ENCODE measurements at places on chromosomes 7 and 10. TPM values are rescaled to one million over a fixed set of nuclear protein-coding genes. Genes with fewer than 3 reads are reported as not detected.
A peak's percentile ranks its signal among the peaks of the same experiment; 100 is the strongest.

Gene PLEKHS1
- total RNA-seq: 4.9 TPM

- no peak overlapping the region for H3K4me3 ChIP-seq
- H3K27me3 ChIP-seq: no peaks in the 10 kb centered on the region
- H3K36me3 ChIP-seq: no peaks in the 10 kb centered on the region
- H3K4me1 ChIP-seq: no peaks in the 10 kb centered on the region
- no peak overlapping the region for H3K27ac ChIP-seq
These were observed 108.7 kb downstream of the GFRA1 start for GRCh38 chr10:116164291-116164690.

Gene ZSWIM8
- 49.2 TPM for total RNA-seq

- peaks cover 17% of the 10 kb centered on the region for H3K4me1 ChIP-seq
- H3K4me3 ChIP-seq: peak overlapping the region; percentile 56
- no peaks in the 10 kb centered on the region for H3K36me3 ChIP-seq
- no peak for DNase-seq
- no peaks in the 10 kb centered on the region for H3K27me3 ChIP-seq
These were observed 730.0 kb upstream of the VSTM2A start for GRCh38 chr7:53812135-53812534.

Gene MYPN
- 4.1 TPM for total RNA-seq

DNA sequence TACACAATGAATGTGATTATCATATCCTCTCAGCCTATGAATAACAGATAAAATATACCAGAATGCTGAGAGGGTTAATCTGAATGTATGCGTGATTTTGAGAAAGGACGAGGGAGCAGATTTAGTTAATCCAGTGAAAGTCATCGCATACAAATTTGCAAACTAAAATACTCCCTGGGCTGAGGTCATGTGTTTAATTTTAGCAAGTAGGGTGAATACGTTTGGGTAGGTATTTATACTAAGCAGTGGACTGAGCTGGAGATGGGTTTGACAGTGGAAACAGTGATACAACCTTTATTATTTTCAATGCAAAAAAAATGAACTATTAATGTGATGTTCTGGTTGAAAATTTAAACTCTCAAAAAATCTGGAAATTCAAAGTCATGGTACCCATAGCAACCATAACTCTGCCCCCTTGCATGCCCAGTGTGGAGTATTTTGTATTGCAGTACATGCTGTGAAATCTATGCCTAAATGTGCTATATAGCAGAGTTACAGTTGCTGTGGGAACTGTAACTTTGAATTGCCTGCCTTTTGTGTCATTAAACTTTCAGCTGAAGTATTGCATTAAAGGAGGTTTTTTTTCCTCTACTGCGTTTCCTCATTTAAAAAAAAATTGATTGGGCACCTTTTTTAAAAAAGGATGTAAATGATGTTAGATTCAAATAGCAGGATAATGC lies 9.5 kb upstream of the ARID5B start:
- H3K4me3 ChIP-seq: no peak overlapping the region
- no peak overlapping the region for H3K27ac ChIP-seq
- no peaks in the 10 kb centered on the region for H3K36me3 ChIP-seq

GRCh38 chr10:8350250-8350967 lies 295.9 kb downstream of the GATA3 start:
- peaks cover 14% of the 10 kb centered on the region for H3K4me1 ChIP-seq
- no peaks in the 10 kb centered on the region for H3K36me3 ChIP-seq
- no peak overlapping the region for H3K4me3 ChIP-seq
- H3K27me3 ChIP-seq: no peaks in the 10 kb centered on the region
- no peak for DNase-seq

GRCh38 chr7:151246851-151247580 lies 1.5 kb downstream of the SMARCD3 start:
- no peaks in the 10 kb centered on the region for H3K4me1 ChIP-seq
- H3K4me3 ChIP-seq: no peak overlapping the region
- H3K27me3 ChIP-seq: peaks cover 43% of the 10 kb centered on the region
- DNase-seq: no peak

DNA sequence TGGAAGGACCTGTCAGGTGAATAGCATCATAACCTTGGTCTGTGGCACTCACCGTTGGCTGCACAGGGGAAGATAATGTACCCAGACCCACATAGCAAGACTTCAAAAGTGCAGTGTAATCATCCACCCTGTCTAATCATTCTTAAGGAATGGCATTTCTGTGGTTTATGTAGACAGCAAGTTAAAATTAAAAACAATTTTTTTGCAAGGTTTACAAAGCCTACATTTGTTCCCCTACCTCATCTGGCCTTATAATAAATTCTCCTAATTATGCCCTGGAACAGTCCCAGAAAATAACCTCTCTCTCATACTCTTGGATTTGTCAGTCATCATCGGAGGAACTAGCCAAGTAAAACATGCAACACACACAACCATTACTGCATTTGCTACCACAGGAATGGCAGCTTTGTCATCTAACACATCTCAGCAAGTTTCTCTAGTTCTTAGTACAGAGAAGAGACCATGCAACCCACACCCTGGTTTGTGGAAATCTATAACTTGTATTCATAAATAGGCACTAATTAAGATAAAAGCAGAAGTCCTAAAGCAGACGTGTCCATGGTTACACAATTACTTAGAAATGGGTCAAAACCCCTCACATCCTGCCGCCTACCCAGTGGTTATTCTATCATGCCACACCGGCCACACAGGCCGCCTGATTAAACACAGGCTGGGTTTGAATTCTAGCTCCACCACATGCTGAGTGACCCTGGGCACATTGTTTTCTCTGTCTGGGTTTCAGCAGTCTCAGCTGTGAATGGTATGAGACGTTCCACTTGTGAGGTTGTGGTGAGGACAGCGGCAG lies 19.1 kb downstream of the ABLIM1 start:
- no peaks in the 10 kb centered on the region for H3K36me3 ChIP-seq
- no peak for DNase-seq
- peaks cover 30% of the 10 kb centered on the region for H3K4me1 ChIP-seq
- no peak overlapping the region for H3K4me3 ChIP-seq
- no peak overlapping the region for H3K27ac ChIP-seq

DNA sequence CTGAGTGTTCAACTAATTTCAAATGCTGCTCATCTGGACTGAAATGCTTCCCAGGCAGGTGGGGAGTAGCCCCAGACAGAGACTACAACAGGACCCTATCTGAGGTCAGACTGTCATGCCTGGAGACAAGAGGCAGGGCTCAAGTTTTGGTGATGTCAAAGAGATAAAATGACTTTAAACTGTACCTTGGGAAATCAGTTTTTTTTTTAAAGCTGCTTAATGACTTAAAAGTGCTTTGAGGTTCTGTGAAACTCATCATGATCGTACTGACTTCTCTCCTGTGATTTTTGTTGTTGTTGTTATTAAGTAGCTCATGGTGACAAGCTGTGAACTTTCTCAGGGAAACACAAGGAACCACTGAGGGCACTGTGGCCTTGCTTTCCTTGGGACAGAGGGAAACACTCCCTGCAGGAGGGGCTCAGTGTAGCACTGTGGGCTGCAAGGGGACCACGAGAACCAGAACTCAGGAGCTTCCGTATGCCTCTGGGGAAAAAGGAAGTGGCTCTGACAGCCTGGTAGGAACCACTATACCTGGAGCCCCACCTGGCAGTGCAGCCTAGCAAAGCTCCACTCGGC lies 9.5 kb downstream of the HIPK2 start:
- H3K4me3 ChIP-seq: no peak overlapping the region
- peaks cover 40% of the 10 kb centered on the region for H3K4me1 ChIP-seq
- no peak for DNase-seq
- no peak overlapping the region for H3K27ac ChIP-seq
- no peaks in the 10 kb centered on the region for H3K36me3 ChIP-seq
- no peaks in the 10 kb centered on the region for H3K27me3 ChIP-seq

DNA sequence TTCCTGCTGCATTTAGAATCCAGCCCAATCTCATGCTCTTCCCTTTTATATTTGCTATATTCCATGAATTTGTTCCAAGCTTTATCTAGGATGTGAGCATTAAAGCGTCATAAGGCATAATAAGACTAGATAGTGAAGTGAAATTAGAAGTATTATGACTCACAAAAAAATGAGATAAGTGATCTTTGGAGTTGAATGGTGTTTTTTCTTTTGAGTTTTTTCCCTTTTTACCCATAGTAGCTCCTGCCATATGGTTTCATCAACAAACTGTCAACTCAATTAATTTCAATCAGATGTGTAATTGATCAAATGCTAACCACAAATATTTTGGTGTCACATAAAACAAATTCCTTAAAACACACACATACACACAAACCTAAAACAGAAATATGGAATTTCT lies 17.0 kb downstream of the KLHDC10 start:
- H3K4me3 ChIP-seq: no peak overlapping the region
- DNase-seq: no peak
- no peak overlapping the region for H3K27ac ChIP-seq
- peaks cover 4% of the 10 kb centered on the region for H3K36me3 ChIP-seq
- H3K4me1 ChIP-seq: no peaks in the 10 kb centered on the region

- H3K4me1 ChIP-seq: peaks cover 18% of the 10 kb centered on the region
- H3K27ac ChIP-seq: peak overlapping the region; percentile 79
- DNase-seq: peak; percentile 74
These were observed 60.9 kb downstream of the SPOCK2 start for GRCh38 chr10:72027498-72027897.

DNA sequence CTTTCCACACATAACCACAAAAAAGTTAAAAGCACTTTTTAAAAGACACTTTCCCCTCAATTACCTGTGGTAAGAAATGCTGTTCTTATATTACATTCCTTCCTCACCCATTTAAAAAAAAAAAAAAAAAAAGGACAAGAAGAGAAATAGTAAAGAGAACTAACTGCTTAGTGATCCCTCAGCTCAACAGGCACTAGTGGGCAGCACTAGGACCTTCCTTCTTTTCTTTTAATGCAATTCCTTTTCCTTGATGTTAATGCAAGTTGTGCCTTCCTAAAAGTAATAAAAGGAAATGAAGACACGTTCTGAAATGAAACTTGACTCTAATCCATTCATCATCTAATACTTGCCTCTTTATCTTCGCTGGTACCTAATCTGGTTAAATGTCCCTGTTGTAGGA lies 189.7 kb downstream of the TCF7L2 start:
- H3K27ac ChIP-seq: no peak overlapping the region
- no peak for DNase-seq
- H3K4me3 ChIP-seq: no peak overlapping the region
- H3K27me3 ChIP-seq: no peaks in the 10 kb centered on the region
- no peaks in the 10 kb centered on the region for H3K4me1 ChIP-seq

Gene CC2D2B
- not detected for total RNA-seq

GRCh38 chr10:123944661-123945060 lies 53.1 kb upstream of the CPXM2 start:
- no peak overlapping the region for H3K27ac ChIP-seq
- no peak for DNase-seq
- H3K4me3 ChIP-seq: no peak overlapping the region
- peaks cover 64% of the 10 kb centered on the region for H3K27me3 ChIP-seq
- no peaks in the 10 kb centered on the region for H3K36me3 ChIP-seq

DNA sequence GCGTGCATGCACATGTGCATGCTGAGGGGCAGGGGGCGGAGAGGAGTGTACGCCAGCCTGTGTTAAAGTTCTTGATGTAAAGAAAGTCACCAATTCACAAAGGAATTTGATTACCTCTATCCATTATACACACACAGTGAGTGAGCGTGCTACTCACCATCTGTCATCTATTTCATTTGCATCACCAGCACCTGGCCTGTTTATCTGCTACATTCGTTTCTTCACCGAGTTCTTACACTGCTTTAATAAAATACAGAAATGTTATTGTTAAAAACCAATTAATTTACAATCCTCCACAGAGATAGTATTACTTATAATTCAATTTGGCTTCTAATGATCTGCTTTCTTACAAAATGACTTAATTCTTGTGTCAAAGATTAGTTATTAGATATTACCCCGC lies 32.6 kb downstream of the NEUROD6 start:
- H3K36me3 ChIP-seq: no peaks in the 10 kb centered on the region
- no peak for DNase-seq
- H3K4me1 ChIP-seq: no peaks in the 10 kb centered on the region
- H3K27ac ChIP-seq: no peak overlapping the region
- H3K4me3 ChIP-seq: no peak overlapping the region
- H3K27me3 ChIP-seq: peaks cover 84% of the 10 kb centered on the region

All from PC-9 (cell line).